ENCODE measurements at places on chromosomes 5 and 9.

- DNase-seq = no peak
Observed at GRCh38 chr9:129451089-129451656, 169.7 kb downstream of the C9orf50 start.

DNA sequence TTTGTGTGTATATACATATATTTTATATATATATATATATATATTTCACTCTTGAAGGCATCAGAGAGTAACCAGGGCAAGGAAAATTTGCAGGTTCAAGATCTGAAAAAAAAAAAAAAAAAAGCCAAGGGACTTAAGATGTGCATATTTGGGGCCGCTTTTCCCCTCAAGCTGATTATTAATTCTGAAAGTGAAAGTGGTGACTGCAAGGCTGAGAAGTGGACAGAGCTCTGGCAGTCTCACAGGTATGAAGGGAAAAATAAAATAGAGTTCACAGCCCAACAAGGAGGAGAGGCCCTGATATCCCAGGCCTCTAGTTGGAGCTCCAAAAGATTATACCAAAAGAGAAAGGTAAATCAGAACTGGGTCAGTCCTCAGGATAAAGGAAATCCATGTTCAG, 234.4 kb upstream of the GAS1 start:
- no peak for DNase-seq

- peak; percentile 70 for DNase-seq
Observed at GRCh38 chr9:35272989-35273388, 111.2 kb downstream of the UNC13B start.

DNA sequence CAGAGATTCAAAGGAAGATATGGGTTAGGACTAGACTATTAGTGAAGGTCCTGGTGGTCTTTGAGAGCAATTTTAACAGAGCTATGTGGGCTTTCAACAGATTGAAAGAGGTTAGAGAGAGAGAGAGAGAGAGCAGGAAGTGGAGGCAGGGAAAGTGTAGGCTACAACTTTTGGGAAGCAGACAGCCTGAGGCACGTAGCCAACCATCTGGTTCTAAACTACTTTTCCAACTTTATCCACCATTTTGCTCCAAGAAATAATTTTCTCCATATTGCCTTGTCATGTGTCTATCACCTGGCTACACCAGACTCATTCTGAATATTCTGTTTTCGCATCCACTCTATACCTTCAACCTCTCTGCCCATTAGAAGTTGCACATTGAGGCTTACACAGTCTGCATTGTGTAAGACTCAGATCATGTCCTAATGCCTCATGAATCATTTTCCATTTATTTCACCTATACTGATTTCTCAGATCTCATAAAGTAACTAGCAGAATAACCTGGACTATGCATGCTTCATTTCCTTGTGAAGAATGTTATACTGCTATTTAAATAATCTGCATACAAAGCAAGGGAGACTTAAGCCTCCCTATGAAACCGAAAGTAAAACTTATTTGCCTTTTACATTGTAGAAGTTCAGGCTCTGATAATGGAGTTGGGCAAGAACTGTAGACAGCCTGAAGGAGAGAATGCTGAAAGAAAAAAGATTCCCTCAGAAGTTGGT, 235.6 kb downstream of the ELAVL2 start:
- DNase-seq = no peak

GRCh38 chr9:80378669-80379293, 807.0 kb downstream of the TLE4 start:
- DNase-seq = no peak

GRCh38 chr5:116395631-116396203, 178.9 kb downstream of the SEMA6A start:
- DNase-seq = no peak

DNA sequence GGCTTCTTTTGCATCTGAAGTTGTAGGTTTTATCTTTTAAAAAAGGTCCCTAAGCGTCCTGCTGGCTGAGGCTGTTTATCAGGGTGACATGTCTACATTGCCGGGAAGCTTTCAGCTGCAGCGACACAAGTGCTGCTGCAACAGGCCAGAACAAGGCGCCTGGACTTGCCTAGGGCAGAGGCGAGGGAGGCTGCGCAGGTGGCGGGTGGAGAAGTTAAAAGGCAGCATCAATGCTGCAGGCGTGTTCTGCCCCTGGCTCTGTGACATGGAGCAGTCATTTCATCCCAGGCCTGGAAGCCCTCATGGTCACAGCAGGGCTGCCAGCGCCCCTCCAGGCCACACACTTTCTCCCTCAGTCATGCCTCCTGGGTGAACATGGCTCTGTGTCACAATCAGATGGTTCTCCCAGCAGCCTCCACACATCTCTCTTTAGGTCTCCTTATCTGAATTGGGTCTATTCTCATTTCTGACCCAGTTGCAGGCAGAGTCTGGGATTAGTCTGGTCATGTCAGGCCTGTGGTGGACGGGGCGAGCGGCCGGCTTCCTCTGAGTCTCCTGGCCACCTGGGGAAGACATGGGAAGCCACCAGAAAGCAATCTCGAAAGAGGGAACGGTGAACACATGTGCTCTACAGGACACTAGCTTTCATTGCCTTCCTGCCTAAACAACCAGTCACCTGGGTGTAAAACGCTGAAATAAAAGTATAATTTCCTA, 41.3 kb downstream of the IRX2 start:
- no peak for DNase-seq

DNA sequence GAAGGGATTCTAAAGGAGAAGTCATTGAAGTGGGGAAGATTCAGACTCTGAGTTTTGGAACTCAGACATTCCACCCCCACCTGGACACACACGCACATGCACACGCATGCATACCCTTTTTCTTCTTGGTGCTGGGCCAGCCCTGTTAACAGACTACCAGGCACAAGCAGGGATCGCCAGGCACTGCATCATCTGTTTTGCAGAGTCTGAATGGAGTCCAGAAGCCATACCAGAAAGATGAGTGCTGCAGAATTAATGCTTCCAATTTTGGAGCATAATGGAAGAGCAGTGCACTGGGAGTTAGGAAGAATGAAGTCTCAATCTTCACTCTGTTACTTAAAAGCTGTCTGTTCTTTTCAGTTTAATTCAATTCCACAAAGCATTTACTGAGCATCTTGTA, 95.5 kb downstream of the PDE8B start:
- peak; percentile 34 for DNase-seq

DNA sequence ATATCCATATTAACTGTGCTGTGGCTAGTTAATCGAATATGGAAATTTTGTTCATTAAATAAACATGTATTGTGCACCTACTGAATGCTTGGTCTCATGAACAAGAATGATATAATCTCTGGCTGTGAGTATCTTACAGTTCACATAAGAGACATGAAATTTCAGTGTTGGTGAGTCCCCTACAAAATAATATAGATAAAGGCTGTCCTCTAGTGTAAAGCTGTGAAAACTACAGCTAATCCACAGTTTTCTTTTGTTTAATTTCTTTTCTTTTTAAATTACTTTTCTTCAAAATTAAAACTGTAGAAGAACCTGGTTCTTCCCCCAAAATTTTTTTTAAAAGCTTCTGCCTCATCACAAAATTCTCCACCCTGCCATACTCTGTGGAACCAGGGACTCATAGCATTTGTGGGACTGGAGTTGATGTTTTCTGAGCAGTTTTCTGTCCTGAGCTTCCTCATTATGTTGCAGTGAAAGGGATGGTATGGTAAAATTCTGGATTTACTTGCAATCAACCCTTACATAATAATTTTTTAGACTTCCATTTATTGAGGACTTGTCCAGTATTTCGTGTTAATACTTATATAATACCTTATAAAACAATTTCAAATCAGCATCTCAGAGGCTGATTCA, 135.0 kb downstream of the STK32A start:
- DNase-seq = peak; percentile 38

GRCh38 chr5:105230516-105231157, 1668.0 kb upstream of the NUDT12 start:
- DNase-seq = no peak

Measured in astrocyte (in vitro differentiated cells and primary cell).